ENCODE measurements at places on chromosomes 2 and 18.
A peak's percentile ranks its signal among the peaks of the same experiment; 100 is the strongest.

DNA sequence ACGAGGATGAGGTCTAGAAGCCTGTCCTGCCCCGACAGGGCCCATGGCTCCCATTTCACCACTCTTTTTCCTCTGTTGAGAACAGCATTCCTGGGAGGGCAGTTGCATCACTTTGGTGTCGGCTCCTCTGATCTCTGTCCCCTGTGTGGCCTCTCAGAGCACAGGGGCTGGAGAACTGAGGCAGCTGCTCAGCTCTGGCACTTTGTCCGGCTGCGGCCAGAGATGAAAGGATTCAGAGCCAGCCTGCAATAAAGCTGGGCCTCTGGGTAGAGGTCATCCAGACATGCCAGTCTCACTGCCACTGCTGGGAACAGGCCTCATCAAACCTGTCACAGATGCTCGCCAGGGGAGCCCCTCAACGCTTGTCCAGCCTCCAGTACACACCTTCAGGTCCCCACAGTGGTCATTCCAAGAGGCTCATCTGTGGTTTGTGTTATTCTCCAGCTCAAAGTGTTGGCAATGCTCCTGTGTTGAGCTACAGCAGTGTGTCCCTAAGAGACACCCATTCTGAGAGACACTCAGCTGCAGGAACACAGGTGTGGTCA, 13.1 kb upstream of the ROCK2 start:
- no peak for DNase-seq

- DNase-seq, result no peak
These were observed 599.4 kb downstream of the XIRP2 start for GRCh38 chr2:167487728-167488127.

GRCh38 chr2:116098049-116098448, 1655.6 kb downstream of the DPP10 start:
- DNase-seq, result no peak

DNA sequence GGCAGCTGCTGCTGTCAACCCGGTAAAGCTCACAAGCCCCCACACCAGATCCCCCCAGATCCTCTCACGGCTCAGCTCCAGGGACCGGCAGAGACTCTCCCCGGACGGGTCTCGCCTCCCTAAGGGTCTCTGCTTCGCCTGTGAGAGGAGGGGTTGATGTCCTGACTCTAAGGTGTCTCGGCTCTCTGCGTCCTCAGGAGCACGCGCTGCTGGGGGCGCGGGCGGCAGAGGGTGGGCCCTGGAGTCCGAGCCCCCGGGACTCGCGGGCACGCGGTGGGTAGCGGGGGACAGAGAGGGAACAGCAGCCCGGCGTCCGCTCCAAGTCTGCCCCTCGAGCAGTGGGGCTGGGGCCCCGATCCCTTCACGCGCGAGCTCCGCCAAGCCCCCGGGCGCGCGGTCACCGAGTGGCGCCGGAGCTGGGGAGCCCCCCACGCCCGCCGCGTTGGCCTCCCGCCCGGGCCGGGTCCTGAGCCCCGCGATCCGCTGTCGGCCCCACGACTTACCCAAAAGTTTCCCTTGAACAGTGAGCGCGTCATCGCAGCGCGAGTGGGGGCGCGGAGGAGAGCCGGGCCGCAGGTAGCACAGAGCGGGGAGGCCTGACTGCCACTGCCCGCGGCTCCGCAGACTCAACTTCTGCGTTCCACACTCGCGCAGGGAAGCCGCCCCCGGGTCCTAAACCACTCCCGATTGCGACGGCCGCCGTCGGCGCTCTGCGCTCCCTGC, at the start of gene PSTPIP2:
Gene PSTPIP2, minus strand, starts transcription at position 608 of the 723 bp plus-strand sequence. Its CDS starts 72 bp downstream, at position 536.
- DNase-seq, result peak; percentile 55

DNA sequence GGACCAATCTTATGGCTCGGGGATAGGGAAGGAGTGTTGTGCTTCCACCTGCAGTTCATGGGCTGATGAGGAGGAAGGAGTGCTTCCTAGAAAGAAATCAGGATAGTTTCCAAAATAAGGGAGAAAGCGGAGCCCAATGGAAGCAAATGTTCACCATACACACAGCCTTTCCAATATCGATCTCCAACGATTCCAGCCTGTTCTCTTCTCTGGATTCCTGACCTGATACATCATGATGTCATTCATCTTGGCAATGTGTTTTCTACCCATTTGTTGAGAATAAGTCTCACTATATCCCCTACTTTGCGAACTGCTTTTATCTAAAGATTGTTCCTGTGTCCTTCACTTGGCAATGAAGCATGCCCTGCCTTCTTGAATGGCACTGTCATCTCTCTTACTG, 205.3 kb upstream of the SIX2 start:
- DNase-seq, result no peak

All from central memory CD4-positive, alpha-beta T cell (primary cell).